Sigmoid colon (tissue), 7 donors: ENCODE measurements at places on chromosomes 13 and 19. TPM values are rescaled to one million over a fixed set of nuclear protein-coding genes. Genes with fewer than 3 reads are reported as not detected.
A peak's percentile ranks its signal among the peaks of the same experiment; 100 is the strongest.

MIER2 gene
- 12.3 TPM for total RNA-seq

NLRP11 gene
- total RNA-seq = not detected

ZNF568 gene
- total RNA-seq = 8.7 TPM

CLEC17A gene
- total RNA-seq = not detected

RNF113B gene
- not detected for total RNA-seq

ATP8B3 gene
- total RNA-seq = 0.68 TPM

GZMM gene
- not detected for total RNA-seq

GPC6 gene
- 26.3 TPM for total RNA-seq

KBTBD7 gene
- 5.6 TPM for total RNA-seq

KCTD4 gene
- 6.8 TPM for total RNA-seq

DNA sequence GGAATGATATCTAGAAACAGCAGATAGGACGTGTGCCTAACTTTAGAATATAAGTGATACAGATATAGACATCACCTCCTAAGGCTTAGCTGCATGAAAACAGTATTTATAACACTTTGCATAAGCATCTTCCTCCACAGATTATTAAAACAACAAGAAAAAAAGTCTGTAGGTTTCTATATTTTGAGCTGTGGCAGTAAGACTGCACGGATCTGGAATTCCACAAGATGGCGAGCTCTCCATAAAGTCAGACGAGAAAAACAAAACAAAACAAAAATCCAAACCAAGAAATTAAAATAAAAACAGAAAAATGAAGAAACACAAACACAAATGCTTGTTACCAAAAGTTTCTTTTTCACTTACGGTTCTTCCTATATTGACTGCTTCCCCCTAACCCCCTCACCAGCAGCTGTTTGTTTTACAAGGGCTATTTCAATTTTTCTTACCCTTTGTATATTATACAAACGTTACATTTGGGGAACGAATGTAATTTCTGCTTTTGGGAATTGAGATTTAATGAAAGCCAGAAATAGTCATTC, 285.8 kb downstream of the MYO16 start:
- peaks cover 23% of the 10 kb centered on the region for H3K4me1 ChIP-seq
- peak overlapping the region; percentile 34 for H3K4me3 ChIP-seq
- no peaks in the 10 kb centered on the region for H3K27me3 ChIP-seq
- peak overlapping the region; percentile 79 for H3K27ac ChIP-seq
- no peaks in the 10 kb centered on the region for H3K36me3 ChIP-seq

GRCh38 chr13:46041419-46041839, 11.1 kb downstream of the ZC3H13 start:
- H3K27me3 ChIP-seq = no peaks in the 10 kb centered on the region
- no peak overlapping the region for H3K4me3 ChIP-seq
- H3K4me1 ChIP-seq = peaks cover 7% of the 10 kb centered on the region
- no peak overlapping the region for H3K27ac ChIP-seq
- no peak for DNase-seq

GRCh38 chr13:30857018-30857417, 49.1 kb upstream of the MEDAG start:
- H3K36me3 ChIP-seq = no peaks in the 10 kb centered on the region
- no peak overlapping the region for H3K27ac ChIP-seq
- no peak overlapping the region for H3K4me3 ChIP-seq

- H3K4me1 ChIP-seq = peaks cover 47% of the 10 kb centered on the region
- no peak overlapping the region for H3K4me3 ChIP-seq
- H3K36me3 ChIP-seq = no peaks in the 10 kb centered on the region
- H3K27ac ChIP-seq = no peak overlapping the region
These were observed 10.3 kb upstream of the BBC3 start for GRCh38 chr19:47240996-47241918.

- no peaks in the 10 kb centered on the region for H3K27me3 ChIP-seq
- peaks cover 23% of the 10 kb centered on the region for H3K36me3 ChIP-seq
- DNase-seq = no peak
These were observed 9.2 kb downstream of the MIDN start for GRCh38 chr19:1257475-1258162.

DNA sequence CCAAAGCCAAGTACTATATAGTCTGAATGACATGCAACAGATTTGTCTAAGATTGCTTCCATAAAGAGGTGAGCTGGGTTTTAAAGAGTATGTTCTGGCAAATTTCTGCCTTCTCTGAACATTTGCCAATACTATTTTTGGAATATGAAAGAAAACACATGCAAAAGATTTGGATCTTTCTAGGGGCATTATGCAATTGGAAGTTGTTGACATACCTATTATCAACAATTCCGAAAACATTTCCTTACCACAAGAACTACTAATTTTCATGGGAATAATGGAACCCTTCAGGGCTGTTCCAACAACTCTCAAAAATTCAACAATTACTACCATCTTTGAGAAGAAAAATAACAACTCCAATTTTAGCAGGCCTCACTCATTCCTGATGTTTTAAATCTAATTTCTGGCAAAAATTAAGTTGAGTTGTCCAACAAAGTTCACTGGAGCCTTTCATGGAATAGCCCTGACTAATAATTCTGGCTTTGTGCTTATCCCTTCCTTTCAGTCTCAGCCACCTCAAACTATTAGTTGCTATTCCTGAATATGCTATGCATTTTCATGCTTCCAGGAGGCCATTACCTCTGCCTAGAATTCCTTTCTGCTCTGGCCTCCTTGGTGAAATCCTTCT, 250.0 kb downstream of the RGCC start:
- no peak overlapping the region for H3K4me3 ChIP-seq
- no peaks in the 10 kb centered on the region for H3K4me1 ChIP-seq
- no peaks in the 10 kb centered on the region for H3K27me3 ChIP-seq
- H3K27ac ChIP-seq = peak overlapping the region; percentile 1
- no peaks in the 10 kb centered on the region for H3K36me3 ChIP-seq
- no peak for DNase-seq

GRCh38 chr19:5057860-5058259, 88.9 kb downstream of the KDM4B start:
- H3K36me3 ChIP-seq = no peaks in the 10 kb centered on the region
- H3K4me1 ChIP-seq = no peaks in the 10 kb centered on the region
- no peak overlapping the region for H3K4me3 ChIP-seq
- H3K27ac ChIP-seq = no peak overlapping the region
- no peak for DNase-seq

GRCh38 chr19:38032951-38033350, 125.9 kb downstream of the SIPA1L3 start:
- H3K4me3 ChIP-seq = no peak overlapping the region
- no peaks in the 10 kb centered on the region for H3K4me1 ChIP-seq
- H3K36me3 ChIP-seq = no peaks in the 10 kb centered on the region
- H3K27me3 ChIP-seq = no peaks in the 10 kb centered on the region
- DNase-seq = no peak

DNA sequence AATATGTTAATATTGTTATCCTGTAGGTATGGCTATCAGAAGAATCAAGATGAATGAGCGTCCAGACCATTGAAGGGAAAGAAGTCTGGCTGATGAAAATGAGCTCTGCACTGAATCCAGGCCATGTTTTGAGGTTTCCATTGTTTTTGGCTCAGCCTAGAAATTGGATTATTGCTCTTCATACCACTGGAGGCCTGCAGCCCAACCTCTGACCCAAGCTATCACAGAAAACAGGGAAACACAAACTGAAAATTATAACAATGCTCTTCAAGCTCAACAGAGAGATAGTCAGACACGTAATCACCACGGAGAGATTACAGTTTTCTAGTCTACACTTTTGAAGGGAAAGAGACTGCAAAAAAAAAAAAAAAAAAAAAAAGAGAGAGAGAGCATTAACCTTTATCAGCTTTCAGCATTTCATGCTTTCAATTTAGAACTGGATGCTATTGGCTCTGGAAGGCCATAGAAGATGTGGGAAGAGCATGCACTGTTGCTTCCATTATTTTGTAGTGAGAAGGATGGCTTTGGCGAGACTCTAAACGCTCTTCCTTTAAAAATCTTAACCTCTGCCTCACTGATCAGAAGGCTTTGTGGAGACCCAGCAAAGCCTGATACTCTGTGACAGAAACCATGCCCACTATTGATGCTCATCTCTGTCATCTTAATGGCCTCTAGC, 10.8 kb downstream of the EDNRB start:
- H3K4me3 ChIP-seq = no peak overlapping the region
- no peak overlapping the region for H3K27ac ChIP-seq
- no peaks in the 10 kb centered on the region for H3K27me3 ChIP-seq
- DNase-seq = no peak

DNA sequence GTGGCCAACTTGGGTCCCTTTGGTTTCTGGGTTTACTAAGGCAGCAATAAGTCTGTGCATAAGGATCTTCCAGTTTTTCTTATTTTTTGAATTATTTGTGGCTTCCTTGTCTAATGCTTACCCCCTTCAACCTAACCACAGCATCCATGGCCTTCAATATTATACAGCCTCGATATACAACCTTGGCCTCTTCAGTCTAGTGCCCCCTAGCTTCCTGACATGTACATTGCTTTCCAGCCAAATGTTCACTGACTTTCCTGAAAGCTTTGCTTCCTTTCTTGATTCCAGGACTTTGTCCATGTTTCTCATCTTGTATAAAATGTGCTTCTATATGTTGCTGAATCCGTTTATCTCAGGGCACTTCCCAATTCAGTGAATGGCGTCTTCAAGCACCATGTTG, 310.1 kb downstream of the OLFM4 start:
- no peaks in the 10 kb centered on the region for H3K27me3 ChIP-seq
- H3K4me1 ChIP-seq = no peaks in the 10 kb centered on the region
- DNase-seq = no peak
- no peaks in the 10 kb centered on the region for H3K36me3 ChIP-seq
- H3K4me3 ChIP-seq = no peak overlapping the region
- H3K27ac ChIP-seq = no peak overlapping the region

GRCh38 chr19:1767464-1767933, 14.2 kb downstream of the ONECUT3 start:
- no peak overlapping the region for H3K27ac ChIP-seq
- H3K36me3 ChIP-seq = no peaks in the 10 kb centered on the region
- H3K27me3 ChIP-seq = peaks cover 31% of the 10 kb centered on the region
- DNase-seq = no peak

DNA sequence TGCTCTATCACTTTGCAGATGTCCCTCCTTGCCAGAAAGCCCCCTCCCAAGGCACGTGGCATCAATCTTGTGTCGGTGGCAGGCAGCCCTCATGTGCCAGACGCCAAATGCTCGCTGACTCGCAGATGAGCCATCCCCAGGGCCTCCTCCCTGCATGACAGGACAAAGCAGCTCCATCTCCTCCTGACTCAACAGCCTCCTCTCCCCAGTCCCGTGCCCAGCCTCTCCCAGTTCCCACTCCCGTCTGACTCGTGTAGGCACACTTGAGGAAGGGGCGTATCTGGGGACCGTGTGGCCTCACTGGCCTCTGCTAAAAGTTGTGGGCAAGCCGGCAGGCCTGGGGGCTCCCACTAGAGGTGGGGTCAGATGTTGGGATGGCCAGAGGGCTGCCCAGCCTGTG, 133.6 kb downstream of the STK24 start:
- peaks cover 58% of the 10 kb centered on the region for H3K36me3 ChIP-seq
- no peaks in the 10 kb centered on the region for H3K4me1 ChIP-seq
- no peak for DNase-seq
- H3K27me3 ChIP-seq = no peaks in the 10 kb centered on the region
- H3K27ac ChIP-seq = no peak overlapping the region
- no peak overlapping the region for H3K4me3 ChIP-seq

- no peaks in the 10 kb centered on the region for H3K27me3 ChIP-seq
- no peak overlapping the region for H3K27ac ChIP-seq
These were observed 102.4 kb downstream of the KCTD12 start for GRCh38 chr13:76783798-76784197.

- no peak for DNase-seq
- no peak overlapping the region for H3K4me3 ChIP-seq
- H3K27ac ChIP-seq = no peak overlapping the region
- H3K36me3 ChIP-seq = no peaks in the 10 kb centered on the region
- peaks cover 38% of the 10 kb centered on the region for H3K27me3 ChIP-seq
- no peaks in the 10 kb centered on the region for H3K4me1 ChIP-seq
These were observed 1.8 kb downstream of the FAM187B start for GRCh38 chr19:35226748-35227147.

- no peak overlapping the region for H3K27ac ChIP-seq
- H3K4me3 ChIP-seq = no peak overlapping the region
- H3K4me1 ChIP-seq = no peaks in the 10 kb centered on the region
- no peaks in the 10 kb centered on the region for H3K27me3 ChIP-seq
- no peak for DNase-seq
These were observed 59.2 kb upstream of the MYCBP2 start for GRCh38 chr13:77386046-77386445.

DNA sequence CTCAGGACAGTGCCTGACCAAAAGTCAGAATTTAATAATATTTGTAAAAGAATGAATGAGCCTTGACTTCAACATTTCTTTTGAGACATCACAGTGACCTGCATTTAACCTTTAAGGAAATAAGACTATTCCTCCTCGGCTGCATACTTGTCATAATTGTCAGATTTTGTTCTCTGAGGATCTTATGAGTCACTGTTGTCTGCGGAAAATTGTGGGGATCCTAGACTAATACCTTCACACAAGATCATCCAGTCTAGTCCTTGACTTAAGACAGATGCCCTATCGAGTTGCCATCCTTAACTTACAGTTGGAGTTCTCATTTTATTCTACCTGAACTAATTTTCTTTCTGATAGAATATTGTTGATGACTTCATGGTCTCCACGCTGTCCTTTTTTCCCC, 198.4 kb downstream of the DLEU7 start:
- H3K4me3 ChIP-seq = no peak overlapping the region
- no peaks in the 10 kb centered on the region for H3K36me3 ChIP-seq

GRCh38 chr13:32022311-32022710, 9.3 kb upstream of the FRY start:
- no peaks in the 10 kb centered on the region for H3K36me3 ChIP-seq
- no peaks in the 10 kb centered on the region for H3K27me3 ChIP-seq
- H3K4me3 ChIP-seq = no peak overlapping the region
- no peak overlapping the region for H3K27ac ChIP-seq

DNA sequence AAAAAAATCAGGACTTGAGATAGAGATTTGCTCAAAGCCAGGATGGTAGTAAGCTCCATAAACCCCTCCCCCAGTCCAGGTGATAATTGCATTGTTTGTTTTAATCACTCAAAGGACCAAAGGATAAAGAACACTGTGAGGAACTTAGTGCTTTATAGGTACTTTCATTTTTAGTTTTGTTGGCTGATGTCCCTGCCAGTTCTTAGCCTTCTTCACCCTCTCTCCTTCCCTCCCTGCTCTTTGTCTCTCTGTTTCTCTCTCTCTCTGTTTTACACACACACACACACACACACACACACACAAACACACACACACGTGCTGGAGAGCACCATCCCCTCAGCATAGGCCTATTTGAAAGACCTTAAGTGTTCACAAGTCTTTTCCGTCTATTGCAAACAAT, 5.2 kb downstream of the FRY start:
- H3K27ac ChIP-seq = peak overlapping the region; percentile 62
- no peak for DNase-seq
- peaks cover 58% of the 10 kb centered on the region for H3K4me1 ChIP-seq
- peak overlapping the region; percentile 5 for H3K4me3 ChIP-seq

GRCh38 chr19:47628078-47628771, 19.3 kb downstream of the BICRA start:
- peak overlapping the region; percentile 84 for H3K27ac ChIP-seq
- DNase-seq = no peak
- no peaks in the 10 kb centered on the region for H3K36me3 ChIP-seq
- no peak overlapping the region for H3K4me3 ChIP-seq

GRCh38 chr19:1105008-1105872, 1.4 kb downstream of the GPX4 start:
- H3K27ac ChIP-seq = peak overlapping the region; percentile 98
- no peaks in the 10 kb centered on the region for H3K27me3 ChIP-seq
- DNase-seq = no peak
- H3K4me1 ChIP-seq = peaks cover 46% of the 10 kb centered on the region
- peaks cover 12% of the 10 kb centered on the region for H3K36me3 ChIP-seq
- H3K4me3 ChIP-seq = peak overlapping the region; percentile 98
